Nephron progenitor cell (in vitro differentiated cells): ENCODE measurements at places on chromosomes 5 and 9.

DNA sequence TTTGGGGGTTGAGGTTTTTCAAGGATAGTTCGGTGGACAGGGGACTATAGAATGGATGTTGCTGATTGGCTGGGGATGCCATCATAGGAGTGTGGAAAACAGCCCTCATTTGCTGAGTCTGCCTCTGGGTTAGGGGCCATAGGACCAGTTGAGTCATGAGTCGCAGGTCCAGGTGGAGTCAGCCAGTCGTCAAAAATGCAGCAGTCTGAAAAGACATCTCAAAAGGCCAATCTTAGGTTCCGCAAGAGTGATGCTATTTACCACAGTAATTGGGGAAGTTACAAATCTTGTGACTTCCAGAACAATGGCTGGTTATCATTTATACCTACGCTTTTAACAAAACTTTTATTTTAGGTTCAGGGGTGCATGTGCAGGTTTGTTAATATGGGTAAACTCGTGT lies 276.0 kb upstream of the DMRT1 start:
- DNase-seq = no peak

DNA sequence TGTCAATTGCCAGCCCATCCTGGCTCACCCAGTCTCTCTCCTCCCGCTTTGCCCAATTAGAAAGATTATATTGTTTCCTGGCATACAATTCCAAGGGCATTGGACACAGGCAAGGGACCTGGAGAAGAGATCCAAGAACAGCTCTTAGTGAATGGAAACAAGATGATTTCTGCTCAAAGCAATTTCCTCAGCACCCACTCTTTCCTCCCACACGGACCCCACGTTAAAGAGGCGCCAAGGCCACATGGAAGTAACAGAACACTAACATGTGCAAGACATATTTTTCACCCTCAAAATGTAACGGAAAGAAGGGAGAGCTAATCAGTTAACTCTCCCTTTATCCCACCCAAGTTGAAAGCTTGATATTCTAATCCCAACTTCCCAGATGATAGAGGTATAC lies 111.2 kb downstream of the LHFPL2 start:
- no peak for DNase-seq

DNA sequence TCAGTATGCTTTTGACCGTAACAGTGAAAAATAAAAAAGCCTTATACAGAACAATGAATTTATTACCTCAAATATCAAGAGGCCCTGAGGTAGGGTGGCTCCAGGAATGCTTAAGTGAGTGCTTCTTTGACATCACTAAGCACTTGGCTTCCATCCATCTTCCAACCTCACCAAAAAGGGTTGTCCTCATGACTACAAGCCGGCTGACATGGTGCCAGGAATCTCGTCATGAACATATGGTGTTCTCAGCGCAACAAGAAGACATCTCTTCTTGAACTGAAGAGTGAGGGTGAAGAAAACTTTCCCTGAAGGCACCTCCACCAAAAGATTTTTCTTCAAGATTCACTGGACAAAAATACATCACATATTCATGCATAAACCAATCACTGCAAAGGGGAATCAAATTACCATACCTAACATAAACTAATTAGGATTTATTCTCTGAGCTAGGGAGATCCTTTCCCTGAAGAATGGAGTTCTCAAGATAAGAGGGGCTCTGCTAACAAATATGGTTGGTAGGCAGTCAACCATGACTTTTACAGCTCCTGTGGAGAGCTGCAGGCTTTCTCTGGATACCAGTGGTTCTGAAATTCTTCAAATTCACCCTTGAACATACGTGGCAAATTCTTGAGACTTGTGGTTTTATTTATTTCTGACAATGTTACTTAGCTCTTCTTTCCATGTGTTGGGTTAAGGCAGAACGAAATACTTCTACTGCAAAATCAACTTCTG lies 49.5 kb downstream of the AGXT2 start:
- DNase-seq = no peak

DNA sequence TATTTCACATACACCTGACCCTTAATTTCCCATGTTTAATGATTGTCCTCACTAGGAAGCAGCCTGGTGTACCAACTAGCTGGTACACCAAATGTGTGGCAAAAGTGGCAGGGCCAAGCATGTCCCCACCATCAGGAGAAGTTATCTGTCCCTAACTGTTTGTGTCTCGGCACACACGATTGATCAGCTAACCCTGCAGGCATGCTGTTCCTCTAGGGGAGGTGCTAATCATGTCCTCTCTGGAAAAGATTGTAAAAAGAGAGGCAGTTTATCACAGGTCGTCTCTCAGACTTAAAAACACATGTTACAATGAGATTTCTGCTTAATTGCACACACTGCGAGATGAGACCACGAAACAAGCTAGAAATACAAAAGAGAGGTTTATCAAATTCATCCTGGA lies 342.7 kb downstream of the DIRAS2 start:
- no peak for DNase-seq

GRCh38 chr9:137007816-137008270 lies 11.5 kb upstream of the CLIC3 start:
- DNase-seq = peak; percentile 70

- DNase-seq = no peak
Measured at GRCh38 chr5:130126746-130127145, 222.5 kb downstream of the CHSY3 start.

GRCh38 chr9:130765137-130766020 lies 69.7 kb upstream of the ABL1 start:
- no peak for DNase-seq

- DNase-seq = no peak
Measured at GRCh38 chr9:107351382-107352045, 68.4 kb downstream of the RAD23B start.

- no peak for DNase-seq
Measured at GRCh38 chr5:59792983-59793585, 100.4 kb downstream of the PDE4D start.

DNA sequence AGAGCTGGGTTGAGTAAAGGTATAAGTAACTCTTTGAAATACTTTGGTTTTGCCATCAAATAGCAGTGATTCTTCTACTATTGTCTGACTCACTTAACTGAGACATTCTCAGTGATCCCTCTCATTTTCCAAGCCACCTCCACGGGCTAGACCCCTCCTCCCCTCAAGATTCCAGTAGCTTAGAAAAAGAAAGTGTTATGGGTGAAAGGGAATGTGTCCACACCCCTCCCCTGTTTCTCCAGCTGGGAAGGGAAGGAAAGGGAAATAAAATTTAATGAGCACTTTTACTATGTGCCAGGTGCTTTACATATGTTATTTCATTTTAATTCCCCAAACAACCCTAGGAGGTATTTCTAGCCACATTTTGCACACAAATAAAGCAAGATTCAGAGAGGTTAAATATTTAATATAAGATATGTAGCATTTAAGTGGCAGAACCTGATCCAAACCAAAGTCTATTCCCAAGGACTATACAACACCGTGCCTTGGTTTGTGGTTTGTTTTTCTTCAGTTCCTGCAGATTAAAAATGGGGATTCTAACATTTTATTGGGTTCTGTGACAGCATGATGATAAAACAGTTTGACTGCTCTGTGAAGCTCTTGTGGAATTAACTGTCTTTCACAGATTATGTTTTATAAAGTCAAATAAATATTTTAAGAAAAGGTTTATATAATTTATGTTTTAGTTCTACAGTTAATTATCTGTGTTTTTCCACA lies 135.9 kb downstream of the ZSWIM6 start:
- DNase-seq = no peak

DNA sequence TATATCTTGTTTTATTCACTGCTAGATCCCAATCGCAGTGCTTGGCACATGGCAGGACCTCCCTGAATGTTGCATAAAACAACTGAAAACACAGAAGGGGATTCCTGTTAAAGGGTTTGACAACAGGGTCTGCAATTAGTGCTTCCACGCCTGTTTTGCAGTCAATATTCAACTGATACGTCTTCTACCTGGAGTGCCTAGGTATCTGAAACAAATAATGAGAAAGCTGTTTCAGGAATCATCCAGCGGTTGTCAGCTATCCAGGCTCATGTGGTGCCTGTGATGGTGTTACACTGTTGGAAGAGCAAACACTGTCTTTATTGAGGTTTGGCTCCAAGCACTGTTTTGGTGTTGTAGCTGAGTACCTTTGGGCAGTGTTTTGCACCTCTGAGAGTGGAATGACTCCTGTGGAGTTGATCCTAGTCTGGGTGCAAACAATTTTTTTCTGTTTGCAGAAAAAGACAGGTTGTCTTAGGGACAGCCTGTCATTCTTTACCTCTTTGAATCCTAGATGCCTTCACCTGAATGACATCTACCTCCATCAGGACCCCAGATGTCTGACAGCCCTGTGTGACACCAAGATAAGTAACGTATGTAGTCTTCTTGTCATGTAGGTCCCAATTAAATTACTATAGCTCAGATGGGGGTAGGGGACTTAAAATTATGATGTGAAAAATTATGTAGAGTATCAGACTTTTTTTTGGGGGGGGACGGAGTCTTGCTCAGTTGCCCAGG lies 14.8 kb upstream of the MATR3 start:
- DNase-seq = no peak

GRCh38 chr5:128537221-128537999 lies 635 bp downstream of the FBN2 start:
- peak; percentile 62 for DNase-seq

DNA sequence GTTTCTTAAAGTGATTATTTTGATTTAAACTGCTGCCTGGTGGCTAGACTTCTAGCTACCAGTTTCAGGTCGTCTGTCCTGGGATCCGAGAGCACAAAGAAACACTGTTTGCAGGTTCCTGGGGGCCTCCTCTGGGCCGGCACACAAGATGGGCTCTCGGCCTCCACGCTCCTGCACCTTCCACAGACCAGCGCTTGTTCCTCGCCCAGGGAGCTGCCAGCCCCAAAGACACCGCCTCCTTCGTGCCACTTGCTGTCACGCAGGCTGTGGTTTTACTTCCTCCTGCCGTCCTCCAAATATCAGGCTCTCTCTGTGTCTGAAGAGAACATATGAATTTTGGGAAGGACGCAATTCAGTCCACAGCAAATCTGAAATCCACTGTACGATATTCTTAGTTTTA lies 105.8 kb downstream of the ROR2 start:
- DNase-seq = no peak

DNA sequence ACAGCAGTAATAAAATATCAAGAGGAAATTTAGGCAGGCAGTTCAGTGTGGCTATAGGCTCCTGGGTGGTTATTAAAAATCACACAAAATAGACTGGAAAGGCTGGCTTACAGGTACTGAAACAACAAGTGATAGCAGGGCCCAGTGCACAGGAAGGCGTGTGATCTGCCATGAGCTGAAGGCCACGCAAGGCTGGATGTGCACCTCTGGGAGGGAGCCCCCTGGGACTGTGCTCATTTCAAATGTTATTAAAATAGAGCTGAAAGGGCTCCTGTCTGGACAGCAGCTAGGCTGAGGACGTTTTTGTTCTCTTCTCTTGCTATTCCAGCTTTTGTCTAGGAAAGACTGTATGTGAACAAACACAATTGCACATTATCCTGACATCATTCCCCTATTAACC lies 324.3 kb upstream of the RFX3 start:
- DNase-seq = no peak

- DNase-seq = no peak
Measured at GRCh38 chr5:157186309-157187045, 5.8 kb downstream of the ITK start.

GRCh38 chr5:41509399-41510175 lies 814 bp downstream of the PLCXD3 start:
- DNase-seq = peak; percentile 7

DNA sequence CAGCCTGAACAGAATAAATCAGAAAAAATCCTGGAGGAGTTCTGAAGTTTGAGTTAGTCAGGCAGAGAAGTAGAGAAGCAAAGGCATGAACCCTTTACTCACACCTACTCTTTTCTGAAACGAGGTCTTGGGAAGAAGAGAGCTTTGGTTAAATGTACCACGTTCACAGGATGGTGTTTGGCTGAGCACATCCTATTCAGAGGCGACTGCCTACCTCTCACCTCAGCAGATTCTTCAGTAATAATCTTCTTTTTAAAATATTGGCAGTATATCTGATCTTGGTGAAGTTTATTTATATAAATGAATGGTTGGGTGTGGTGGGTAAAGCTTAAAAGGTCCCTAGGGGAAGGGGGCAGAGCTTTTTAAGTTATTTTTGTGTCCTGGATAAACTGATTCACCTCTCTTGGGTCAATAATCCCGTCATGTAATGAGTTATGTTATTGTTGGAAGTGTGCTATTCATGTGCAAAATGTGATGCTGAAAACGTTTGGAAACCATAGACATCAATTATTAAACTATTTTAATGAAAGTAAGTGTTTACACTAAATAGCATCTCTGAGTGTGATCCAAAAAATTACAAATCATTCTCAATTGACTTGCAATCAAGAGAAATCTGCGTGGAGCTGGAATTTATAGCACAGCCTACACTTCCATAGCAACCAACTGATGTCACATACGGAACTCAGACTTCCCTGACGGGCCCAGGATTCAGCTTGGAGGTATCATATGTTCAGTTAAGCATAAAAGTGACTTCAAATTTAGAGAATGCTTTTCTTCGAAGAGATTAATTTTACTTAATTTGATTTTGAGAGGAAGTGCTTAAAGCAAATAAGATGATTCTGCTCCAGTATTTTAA lies 94.3 kb upstream of the EQTN start:
- no peak for DNase-seq

DNA sequence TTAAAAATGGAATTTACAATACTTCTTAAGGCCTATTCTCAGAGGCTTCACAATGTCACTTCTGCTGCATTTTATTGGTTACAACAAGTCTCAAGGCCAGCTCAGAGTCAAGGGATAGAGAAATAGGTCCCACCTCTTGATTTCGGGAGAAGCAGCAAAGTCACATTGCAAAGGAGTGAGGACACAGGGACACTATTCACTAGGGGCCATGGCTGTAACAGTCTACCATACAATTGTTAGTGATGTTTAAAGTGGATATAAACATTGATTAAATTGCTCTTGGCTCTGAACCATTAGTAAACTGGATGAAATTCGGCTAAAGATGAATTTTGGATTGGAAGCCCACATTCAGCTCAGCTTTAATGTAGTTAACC lies 21.7 kb upstream of the CMBL start:
- no peak for DNase-seq

DNA sequence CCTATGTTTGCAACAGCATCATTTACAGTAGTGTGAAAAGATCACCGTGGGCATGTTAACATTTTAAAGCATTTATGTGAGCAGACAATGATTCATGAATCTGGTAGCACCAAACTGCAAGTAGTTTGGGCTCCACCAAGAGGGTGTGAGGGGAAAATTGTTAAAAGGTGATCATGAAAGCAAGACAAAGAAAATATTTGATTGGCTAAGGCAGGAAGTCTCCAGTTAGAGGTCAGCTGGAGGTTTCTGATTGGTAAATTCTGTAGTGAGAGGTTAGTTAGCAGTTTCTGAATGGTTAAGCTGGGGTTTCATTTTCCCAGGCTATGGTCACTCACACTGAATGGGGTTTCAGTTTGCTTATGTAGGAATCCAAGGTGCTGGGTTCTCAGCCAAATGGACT lies 13.5 kb upstream of the DRD1 start:
- no peak for DNase-seq

GRCh38 chr5:31463351-31463750 lies 68.5 kb downstream of the DROSHA start:
- DNase-seq = no peak
